CD4-positive, alpha-beta T cell (primary cell): ENCODE measurements at places on chromosomes 7 and 10.
A peak's percentile ranks its signal among the peaks of the same experiment; 100 is the strongest.

GRCh38 chr7:135194494-135195095, 16.7 kb downstream of the WDR91 start:
- DNase-seq = no peak

- DNase-seq = no peak
Measured at GRCh38 chr10:93775356-93775755, 17.6 kb downstream of the LGI1 start.

GRCh38 chr7:12757443-12757842, 70.0 kb downstream of the ARL4A start:
- no peak for DNase-seq

GRCh38 chr7:39525926-39526325, 40.3 kb upstream of the YAE1 start:
- no peak for DNase-seq

DNA sequence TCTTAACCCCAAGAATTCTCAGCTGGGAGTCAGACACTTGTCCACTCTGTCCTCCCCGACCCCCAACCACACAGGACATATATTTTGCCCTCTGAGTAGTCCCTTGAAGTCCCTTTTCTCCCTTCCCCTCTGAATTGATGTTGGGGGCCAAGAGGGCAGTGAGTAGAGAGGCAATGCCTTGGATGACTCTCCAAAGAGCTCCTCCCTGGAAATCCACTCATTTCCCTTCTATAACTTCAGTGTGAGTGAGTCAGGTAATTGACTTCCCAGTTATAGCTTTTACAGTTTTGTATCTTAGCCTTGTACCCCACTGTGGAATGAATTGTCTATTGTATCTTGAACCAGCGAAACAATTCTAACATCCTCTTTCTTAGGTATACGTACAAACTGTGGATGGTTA, 9.2 kb upstream of the ODAD2 start:
- DNase-seq = no peak

GRCh38 chr10:119344381-119344780, 137.0 kb downstream of the GRK5 start:
- DNase-seq = no peak

DNA sequence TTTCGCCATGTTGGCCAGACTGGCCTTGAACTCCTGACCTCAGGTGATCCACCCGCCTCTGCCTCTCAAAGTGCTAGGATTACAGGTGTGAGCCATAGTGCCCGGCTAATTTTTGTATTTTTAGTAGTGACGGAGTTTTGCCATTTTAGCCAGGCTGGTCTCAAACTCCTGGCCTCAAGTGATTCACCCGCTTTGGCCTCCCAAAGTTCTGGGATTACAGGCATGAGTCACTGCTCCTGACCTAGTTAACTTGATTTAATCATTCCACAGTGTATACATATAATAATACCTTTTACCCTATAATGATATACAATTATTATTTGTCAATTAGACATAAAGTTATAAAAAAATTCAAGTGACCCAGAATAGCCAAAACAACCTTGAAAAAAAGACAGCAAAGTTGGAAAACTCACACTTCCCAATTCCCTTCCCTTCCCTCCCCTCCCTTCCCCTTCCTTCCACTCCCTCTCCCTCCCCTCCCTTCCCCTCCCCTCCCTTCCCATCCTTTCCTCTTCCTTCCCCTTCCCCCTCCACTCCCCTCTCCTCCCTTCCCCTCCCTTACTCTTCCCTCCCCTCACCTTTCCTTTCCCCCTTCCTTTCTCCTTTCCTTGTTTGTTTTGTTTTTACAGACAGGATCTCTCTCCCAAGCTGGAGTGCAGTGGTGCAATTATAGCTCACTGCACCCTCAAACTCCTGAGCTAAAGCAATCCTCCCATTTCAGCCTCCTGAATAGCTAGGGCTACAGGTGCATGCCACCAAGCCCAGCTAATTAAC, 14.8 kb upstream of the ZMIZ2 start:
- DNase-seq = no peak

GRCh38 chr10:44857363-44858016, 53.6 kb upstream of the TMEM72 start:
- DNase-seq = peak; percentile 48

GRCh38 chr10:118844731-118845521, 90.2 kb upstream of the CACUL1 start:
- no peak for DNase-seq
